ENCODE measurements at places on chromosomes 12 and 14.

DNA sequence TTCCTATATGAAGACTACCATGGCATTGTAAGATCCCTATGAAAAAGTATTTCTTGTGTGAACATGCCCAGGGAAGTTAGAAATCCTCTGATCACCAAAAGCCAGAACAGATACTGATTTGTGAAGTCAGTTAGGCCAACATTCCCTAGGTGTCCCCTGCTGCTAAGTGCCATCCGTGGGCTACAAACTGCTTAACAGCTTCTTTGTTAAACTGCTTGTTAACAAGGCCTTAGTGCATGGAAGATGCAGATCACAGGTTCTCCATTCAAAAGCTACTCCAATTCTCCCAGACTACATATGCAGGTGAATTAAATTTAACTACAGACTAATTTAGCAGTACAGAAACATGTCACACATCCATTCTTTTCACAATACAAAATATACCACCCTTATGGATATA lies 108.2 kb downstream of the PRICKLE1 start:
- DNase-seq: no peak

DNA sequence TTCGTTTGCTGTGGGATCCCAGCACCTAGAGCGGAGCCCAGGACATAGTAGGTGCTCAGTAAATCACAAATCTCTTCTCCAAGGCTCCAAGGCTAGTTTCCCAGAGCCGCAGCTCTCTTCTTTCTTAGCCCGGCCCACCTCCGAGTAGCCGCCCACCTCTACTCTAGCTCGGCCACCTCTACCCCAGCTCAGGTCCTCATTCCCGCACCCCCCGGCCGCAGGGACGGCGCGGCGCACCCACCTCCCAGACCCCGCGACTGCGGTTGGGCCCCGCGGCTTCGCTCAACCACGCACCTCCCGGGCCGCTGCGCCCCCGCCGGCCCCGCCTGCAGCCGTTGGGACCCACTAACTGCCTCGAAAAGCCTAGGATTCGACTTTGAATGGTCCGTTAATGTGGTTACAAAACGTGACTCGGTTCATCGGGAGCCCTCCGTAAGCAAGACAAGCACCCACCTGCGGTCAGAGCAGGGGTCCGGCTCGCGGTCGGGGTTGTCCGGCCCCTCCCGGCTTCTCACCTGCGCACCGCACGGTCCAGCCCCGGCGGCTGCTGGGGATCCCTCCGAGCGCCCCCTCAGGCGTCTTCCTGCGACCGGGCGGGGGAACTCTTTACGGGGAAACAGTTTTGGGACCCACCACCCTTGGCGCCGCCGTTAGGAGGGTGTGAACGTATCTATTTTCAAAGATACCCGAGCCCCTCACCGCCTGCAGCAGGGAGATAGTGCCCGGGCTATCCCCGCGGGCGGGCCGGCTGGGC lies at the start of gene SLC2A14:
Gene SLC2A14, minus strand, starts transcription at position 350 of the 754 bp plus-strand sequence. CDS start 3,035 bp downstream, outside the sequence.
- DNase-seq: no peak

DNA sequence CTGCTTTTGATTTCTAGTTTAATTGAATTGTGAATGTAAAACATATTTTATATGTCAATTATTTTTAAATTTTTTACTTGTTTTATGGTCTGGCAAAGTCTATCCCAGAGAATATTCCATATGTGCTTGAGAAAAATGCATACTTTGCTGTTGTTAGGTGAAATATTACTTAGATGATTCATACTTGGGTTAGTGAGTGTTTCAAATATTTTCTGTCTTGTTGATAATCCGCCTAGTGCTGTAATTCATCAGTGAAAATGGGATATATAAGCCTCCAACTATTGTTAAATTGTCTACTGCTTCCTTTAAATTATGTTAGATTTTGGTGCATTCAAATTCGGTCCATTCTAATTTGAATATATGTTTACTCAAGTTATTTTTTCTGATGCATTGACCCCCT lies 395.5 kb downstream of the LRFN5 start:
- DNase-seq: no peak

GRCh38 chr12:22803725-22804124 lies 178.8 kb downstream of the ETNK1 start:
- DNase-seq: peak; percentile 17

- no peak for DNase-seq
Observed at GRCh38 chr12:44947163-44947562, 71.0 kb upstream of the NELL2 start.
